ENCODE measurements at places on chromosomes 12 and 14.

DNA sequence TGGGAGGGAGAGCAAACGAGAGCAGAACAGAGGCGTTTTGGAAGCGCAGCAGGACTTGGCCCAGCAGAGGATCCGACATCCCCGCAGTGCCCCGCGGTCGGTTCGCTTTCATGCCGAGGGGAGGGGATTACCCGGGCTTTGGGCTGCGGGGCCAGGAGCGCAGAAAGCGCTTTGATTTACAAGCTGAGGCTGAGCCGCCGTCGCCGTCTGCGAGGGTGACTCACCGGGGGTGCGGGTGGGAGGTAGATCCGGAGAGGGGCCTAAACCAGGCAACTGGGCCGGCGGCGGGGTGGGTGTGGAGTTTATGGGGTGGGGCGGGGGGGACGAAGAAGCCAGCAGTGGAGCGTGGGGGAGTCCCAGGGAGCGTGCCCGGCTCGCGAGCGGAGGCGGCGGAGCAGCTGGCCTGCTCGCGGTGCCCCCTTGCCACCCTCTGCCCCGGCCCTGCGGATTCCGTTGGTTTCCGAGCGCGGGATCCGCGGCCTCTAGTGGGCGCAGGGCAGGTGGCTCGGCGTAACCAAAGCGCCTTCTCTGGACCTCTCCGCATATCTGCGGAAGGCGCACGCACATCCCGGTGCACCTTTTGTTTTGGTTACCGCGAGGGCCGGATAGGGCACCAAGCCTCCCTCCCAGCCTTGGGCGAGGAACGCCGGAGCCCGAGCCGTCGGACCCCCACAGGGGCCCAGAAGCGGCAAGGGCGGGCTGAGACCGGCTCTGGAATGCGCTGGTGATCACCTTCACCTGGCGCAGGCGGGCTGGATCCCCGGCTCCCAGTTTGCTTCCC is 2.6 kb downstream of the SIX4 start:
- no peak for DNase-seq

GRCh38 chr12:28787151-28787550 is 361.9 kb upstream of the FAR2 start:
- no peak for DNase-seq

DNA sequence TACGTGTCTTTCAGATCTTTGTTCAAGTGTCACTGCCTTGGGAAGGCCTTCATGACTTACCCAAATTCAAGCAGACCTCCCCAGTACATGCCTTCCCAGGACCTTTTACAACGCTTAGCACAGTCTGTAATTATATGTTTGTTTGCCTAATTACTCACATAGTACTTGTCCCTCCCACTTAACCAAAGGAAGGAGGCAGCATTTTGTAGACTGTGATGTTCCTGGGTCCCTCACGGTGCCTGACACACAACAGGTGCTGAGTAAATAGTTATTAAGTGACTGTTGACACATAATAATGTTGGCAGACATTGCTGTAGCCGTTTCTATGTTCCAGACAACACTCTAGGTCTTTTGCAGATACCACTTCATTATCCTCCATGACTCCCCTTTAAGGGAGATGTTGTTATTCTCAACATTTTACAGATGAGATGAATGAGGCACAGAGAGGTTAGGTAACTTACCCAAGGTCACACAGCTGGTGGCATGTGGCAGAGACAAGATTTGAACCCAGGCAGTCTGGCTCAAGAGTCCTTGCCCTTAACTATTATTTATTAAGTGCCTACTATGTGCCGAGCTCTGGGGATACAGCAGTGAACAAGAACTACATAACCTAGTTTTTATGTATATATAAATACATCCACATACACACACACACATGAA is 130.7 kb downstream of the PHETA1 start:
- no peak for DNase-seq

DNA sequence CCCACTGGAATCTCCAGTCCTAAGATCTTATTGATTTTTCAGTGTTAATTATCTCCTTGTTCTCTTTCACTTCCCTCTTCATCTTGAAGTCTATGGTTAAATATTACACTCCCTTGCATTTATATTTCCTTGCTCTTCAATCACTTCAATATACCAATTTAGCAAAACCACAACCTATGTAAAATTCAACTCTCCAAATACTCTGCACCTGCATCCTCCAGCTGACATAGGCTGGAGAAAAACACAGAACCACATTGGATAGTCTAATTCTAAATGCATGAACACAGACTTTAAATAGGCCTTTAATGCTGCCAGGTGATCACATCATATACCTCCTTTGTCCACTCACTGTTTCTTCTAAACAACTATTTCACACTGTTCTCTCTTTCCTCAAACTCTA is 253.8 kb upstream of the GARIN6 start:
- DNase-seq, result no peak

DNA sequence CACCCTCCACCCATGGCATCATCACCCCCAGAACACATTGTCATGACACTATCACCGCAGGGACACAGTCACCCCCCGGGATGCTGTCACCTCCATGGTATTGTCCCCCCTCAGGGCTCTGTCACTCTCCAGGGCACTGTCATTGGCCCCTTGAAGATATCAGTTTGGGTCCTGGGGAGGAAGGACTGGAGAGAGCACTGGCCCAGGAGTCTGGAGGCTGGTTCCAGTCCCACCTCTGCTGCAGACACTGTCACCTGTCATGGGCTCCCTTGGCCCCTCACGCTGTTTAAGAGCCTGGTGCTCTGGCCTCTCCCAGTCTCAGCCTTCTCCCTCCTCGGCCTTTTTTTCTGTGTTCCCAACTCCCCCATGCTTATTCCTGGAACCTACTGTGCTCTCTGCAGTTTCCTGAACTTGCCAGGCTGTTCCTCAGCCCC is 31.9 kb downstream of the SERPINA3 start:
- DNase-seq, result no peak
